ENCODE measurements at places on chromosomes 16 and 17. TPM values are rescaled to one million over a fixed set of nuclear protein-coding genes. Genes with fewer than 3 reads are reported as not detected.

Gene NECAB2
- 2.8 TPM for total RNA-seq

Gene C16orf54
- 1.2 TPM for total RNA-seq

Gene CHST4
- 0.18 TPM for total RNA-seq

Gene TMEM238L
- 12.0 TPM for total RNA-seq

Gene MYL4
- 4.3 TPM for total RNA-seq

Gene NPTX1
- total RNA-seq, result 0.34 TPM

Gene P2RX5
- 6.3 TPM for total RNA-seq

Gene KCNH6
- total RNA-seq, result 8.1 TPM

Gene RNF222
- total RNA-seq, result not detected

Gene SLC13A2
- total RNA-seq, result 0.09 TPM

Gene DHRS7C
- not detected for total RNA-seq

DNA sequence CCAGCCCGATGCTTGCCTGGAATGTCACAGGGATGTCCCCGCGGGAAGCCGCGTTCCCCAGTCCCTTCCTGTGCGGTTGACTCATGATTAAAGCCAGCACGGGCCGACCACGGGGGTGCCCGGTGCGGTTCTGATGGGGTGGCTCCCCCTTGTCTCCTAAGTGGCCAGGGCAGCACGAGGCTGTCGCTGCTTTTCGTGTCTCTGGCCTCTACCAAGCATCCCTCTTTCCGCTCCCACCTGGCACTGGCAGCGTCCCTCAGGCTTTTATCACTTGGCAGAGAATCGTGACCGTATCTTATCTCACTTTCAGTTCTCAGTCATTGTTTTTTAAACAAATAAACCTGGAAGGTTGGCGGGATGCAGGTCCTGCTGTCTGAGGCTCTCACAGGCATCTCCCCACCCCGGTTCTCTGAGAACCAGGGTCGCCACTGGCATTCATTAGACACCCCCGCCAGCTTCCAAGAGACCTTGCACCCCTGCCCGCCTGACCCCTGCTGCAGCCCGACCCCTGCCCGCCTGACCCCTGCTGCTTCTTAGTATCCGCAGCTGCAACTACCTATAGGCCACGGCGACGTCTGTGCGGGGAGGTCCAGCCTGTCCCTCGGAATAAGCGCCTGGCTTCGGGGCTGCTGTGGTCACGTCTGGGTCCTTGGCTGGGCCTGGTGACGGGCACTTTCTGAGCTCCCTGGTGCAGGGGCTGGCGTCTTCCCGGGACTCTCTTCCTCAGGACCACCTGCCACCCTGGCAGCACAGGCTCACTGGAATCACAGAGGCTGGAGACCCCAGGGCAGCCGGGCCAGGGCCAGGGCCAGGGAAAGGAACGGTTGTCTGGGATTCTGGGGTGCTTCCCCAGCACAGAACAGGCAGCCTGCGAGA, 7.5 kb downstream of the C1QTNF8 start:
- no peak for DNase-seq
- H3K4me1 ChIP-seq, result peaks cover 12% of the 10 kb centered on the region
- no peaks in the 10 kb centered on the region for H3K27me3 ChIP-seq
- no peak overlapping the region for H3K27ac ChIP-seq
- no peaks in the 10 kb centered on the region for H3K36me3 ChIP-seq
- no peak overlapping the region for H3K4me3 ChIP-seq

DNA sequence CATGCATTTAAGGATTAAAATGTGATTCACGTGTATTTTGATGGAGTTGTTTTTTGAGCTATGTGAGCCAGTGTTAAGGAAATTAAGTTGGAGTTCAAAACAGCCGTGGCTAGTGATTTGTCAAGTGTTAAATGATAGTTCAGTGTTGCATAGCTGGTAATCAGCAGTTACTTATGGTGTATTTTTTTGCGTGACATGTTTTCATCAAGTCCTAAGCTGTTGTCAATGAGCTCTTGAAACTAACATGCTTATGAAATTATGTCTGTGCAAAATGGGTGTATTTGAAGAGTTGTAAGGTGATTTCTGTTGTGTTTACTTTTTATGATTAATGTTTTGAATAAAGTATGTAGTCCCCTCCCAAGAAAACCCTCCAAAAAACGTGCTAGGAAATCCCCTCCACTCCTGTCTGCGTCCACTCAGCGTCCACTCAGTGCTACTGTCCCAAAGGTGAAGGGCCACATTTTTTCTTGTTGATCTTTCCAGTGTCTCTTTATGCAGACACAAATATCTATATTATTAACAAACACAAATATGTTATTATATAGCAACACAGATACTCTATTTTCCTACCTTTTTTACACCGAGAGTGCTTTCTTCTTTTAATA, 30.0 kb downstream of the USP10 start:
- H3K27me3 ChIP-seq, result no peaks in the 10 kb centered on the region
- peaks cover 30% of the 10 kb centered on the region for H3K4me1 ChIP-seq
- H3K36me3 ChIP-seq, result no peaks in the 10 kb centered on the region
- no peak for DNase-seq

- peaks cover 9% of the 10 kb centered on the region for H3K4me1 ChIP-seq
- DNase-seq, result no peak
- H3K27ac ChIP-seq, result no peak overlapping the region
- H3K36me3 ChIP-seq, result no peaks in the 10 kb centered on the region
- no peak overlapping the region for H3K4me3 ChIP-seq
Observed at GRCh38 chr17:82694647-82695046, 3.9 kb downstream of the RAB40B start.

DNA sequence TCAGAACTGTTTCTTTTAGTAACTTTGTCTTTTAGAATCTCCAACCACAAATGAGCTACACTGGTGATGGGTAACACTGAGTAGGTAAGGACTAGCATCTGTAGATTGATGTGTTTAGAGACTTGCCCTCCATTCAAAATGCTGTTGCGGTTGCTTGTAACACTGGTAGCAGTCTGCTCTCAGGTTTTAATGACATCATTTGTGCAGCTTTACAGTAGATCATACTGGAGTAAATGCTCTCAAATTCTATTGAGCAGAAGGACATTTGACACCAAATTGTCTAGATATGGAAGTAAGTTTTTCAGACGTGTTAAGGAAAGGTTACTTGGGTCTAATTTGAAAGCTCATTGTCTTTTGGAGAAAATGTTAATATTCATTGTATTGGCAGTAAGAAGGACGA, 98.8 kb downstream of the NLK start:
- H3K27ac ChIP-seq, result no peak overlapping the region
- DNase-seq, result no peak
- H3K36me3 ChIP-seq, result no peaks in the 10 kb centered on the region

- no peaks in the 10 kb centered on the region for H3K36me3 ChIP-seq
- H3K4me3 ChIP-seq, result no peak overlapping the region
- H3K4me1 ChIP-seq, result no peaks in the 10 kb centered on the region
- no peak overlapping the region for H3K27ac ChIP-seq
- no peak for DNase-seq
- no peaks in the 10 kb centered on the region for H3K27me3 ChIP-seq
Observed at GRCh38 chr16:84348386-84348888, 19.9 kb upstream of the ATP2C2 start.

DNA sequence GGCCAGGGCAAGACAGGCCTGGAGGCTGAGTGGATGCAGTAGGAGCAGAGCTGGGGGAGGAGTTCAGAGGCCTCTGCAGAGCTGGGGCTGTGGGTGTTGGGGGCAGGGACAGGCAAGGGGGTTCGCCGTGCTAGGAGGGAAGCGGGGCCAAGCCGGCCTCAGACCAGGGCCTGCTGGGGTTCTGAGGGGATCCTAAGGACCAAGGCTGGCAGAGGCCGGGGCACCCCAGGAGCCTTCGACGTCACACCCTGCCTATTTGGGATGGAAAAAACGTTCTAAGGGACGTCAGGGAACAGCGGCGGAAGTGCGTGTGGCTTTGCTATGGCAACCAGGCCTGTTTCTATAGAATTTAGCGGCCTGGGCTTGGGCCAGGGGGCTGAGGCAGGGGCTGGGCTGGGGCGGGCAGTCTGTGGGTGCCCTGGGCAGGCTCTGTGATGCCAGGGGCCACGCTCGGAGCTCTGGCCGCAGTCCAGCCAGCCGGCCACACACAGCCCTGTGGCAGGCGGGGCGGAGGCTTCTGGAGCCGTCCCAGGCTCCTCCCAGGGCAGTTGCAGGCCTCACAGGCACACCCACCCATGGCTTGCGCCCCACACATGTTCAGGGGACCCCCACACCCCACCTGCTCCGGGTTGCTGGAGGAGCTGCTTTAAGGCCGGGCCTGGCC, 3.7 kb downstream of the TRAF7 start:
- H3K4me1 ChIP-seq, result peaks cover 21% of the 10 kb centered on the region
- H3K4me3 ChIP-seq, result no peak overlapping the region
- H3K36me3 ChIP-seq, result no peaks in the 10 kb centered on the region
- DNase-seq, result no peak

DNA sequence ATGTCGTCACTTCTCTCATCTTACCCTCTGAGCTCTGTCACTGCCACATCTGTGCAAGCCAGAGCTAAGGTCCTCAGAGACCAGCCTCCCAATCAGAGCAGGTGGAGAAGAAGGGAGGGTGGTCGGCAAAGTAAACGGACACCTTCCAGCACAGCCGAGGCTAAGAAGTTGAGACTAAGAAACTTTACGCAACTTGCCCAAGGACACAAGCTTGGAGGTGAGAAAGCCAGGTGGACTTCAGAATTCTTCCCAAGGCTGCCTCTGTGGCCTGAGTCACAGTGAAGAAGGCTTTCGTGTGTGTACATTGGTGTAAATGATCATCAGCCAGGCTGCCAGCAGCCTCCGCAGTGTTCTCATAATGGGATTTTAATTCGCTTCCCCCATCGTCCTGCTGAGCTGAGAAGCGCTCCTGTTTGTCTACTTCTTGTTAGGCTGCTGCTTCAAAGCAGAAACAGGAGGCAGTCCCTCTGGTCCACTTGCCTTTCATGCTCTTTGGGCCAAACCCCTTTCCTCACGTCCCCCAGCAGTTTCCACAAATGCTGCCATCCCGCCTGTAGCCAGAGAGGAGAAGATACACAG, 125.0 kb upstream of the RPL38 start:
- no peak overlapping the region for H3K4me3 ChIP-seq
- no peak overlapping the region for H3K27ac ChIP-seq
- peaks cover 6% of the 10 kb centered on the region for H3K27me3 ChIP-seq
- DNase-seq, result no peak
- no peaks in the 10 kb centered on the region for H3K36me3 ChIP-seq

Measured in prostate gland (tissue), 2 donors.